G401 (cell line): ENCODE measurements at places on chromosomes 16 and 17.

GRCh38 chr16:89040391-89040790, 53.3 kb upstream of the ACSF3 start:
- no peak for DNase-seq

GRCh38 chr16:15993946-15994665, 44.7 kb downstream of the ABCC1 start:
- no peak for DNase-seq

DNA sequence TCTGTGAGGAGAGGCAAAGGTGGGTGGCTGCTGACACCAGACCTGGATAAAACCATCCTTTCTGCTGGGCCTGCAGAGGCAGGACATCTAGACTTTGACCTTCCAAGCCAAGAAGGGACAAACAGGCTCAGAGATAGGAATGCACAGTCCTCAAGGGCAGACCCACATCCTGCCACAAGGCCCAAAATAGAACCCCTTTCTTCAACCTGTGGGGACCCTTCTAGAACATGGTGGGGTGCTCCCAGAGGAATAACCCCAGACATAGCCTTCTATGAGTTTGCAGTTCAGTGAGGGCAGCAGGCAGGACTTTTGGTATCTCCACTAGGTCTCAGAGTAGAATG, 3.8 kb upstream of the CBFB start:
- no peak for DNase-seq

DNA sequence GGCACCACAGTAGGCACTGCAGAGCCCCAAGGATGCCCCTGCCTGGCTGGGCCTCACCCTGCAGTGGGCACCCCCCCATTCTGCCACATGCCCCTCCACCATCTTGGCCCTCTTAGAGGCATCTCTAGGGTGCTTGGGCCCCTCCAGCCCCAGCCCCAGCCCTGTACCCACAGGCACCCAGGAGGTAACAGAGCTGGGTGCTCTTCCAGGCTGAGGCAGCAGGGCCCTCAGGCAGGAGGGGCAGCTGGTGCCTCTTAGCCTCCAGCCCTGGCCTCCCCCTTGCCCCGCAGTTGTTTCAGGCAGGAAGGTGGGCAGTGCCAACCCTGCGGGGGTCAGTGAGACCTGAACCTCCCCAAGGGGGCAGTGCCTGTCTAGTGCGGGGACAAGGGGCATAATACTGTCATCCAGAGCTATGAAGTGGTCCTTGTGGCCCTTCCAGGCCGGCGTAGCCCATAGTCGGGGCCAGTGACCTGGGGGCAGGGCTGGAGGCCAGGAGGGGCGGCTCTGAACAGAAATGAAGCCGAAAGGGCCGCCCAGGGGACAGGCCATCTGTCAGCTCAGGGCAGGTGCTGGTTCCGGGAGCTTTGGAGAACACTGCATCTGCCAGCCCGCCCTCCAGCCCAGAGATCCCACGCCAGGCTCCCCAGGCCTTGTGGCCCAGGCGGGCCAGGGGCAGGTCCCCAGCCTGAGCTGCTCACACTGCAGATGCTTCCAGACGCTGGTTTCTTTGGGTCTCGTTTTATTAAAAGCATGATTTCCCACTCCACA, 4.9 kb upstream of the AATK start:
- peak; percentile 69 for DNase-seq

- DNase-seq, result no peak
Measured at GRCh38 chr16:15961571-15962090, 12.2 kb downstream of the ABCC1 start.

DNA sequence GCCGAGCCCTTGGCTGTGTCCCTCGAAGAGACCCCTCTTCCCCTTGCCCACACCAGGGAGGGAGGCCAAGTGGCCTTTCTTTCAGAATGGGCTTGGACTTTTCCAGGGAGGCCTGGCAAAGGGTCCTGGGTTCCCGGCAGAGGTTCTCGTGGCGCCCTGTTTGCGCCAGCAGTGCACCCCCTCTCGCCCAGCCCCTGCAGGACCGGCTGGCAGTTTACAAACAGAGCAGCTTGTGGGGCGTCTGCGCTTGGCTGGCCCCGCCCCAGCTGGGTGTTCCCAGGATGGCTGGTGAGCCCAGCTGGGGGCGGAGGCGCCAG, 137.8 kb upstream of the CIBAR2 start:
- no peak for DNase-seq

GRCh38 chr17:38728290-38728831, 1.8 kb upstream of the CISD3 start:
- peak; percentile 9 for DNase-seq

- DNase-seq, result no peak
Measured at GRCh38 chr17:21272250-21272649, 12.3 kb upstream of the MAP2K3 start.

GRCh38 chr17:48484256-48484655, 46.6 kb downstream of the HOXB1 start:
- DNase-seq, result no peak

DNA sequence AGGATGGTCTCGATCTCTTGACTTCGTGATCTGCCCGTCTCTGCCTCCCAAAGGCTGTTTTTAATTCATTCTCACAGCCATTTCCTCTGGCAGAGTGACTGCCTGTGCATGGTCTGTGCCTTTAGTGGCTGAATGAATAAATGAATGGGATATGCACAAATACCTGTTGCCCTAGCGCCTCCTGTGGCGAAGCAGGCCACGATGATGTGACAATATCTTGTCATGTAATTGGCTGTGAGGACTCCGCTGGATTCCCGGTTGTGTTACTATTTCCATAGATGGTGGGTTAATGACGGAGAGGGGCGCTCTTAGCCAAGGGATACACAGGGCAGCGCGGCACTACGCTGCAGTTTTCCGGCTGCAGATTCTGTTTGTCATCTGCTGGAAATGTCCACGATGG, 26.8 kb upstream of the ENDOV start:
- no peak for DNase-seq

DNA sequence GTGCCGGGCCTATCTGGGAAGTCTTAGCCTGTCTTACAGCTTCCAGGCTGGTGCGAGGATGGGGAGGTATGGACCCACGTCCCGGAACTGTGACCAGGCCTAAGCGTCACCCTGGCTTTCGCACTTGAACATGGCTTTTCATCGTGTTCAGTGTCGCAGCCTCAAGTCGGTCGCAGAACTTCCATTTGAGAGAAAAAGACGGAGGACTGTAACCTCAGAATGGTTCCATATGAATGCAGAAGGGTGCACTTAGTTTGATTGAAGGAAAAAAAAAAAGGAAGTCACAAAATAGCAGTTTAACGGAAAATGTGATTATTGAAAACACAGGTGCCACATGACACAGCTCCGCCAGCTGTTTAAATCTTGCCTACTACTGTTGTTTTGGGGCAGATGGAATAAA, 30.2 kb upstream of the JPT2 start:
- no peak for DNase-seq

DNA sequence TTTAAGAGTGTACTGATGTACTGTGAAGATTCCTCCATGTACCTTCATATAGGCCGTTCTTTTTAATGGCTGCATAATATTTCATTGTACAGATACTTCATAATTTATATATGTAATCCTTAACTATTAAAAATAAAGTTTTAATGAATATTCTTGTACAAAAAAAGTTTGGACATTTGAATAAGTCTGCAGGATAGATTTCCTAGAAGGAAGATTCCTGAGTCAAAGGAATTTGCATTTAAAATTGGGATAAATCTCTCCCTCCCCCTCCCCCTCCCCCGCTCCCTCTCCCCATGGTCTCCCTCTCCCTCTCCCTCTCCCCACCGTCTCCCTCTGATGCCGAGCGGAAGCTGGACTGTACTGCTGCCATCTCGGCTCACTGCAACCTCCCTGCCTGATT, 15.6 kb upstream of the SLC13A2 start:
- DNase-seq, result no peak

DNA sequence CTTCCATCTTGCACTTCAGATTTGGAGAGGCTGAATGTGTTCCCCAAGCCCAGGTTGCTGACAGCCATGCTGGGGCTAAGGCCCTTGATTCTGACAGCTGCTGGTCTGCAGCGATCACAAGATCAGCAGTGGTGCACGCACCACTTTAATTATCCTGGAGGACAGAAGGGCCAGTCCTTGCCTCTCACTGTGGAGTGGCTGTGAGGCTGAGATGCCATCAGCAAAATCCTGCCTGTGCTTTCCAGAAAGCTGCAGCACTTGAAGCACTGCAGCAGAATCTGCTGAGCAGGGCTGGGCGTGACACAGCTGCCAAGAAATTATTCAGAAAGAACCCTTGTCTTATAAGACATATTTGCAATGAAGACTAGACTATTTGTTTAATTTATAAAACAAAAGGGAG, 37.1 kb downstream of the NUP93 start:
- no peak for DNase-seq

- no peak for DNase-seq
Measured at GRCh38 chr17:10984220-10984619, 146.3 kb upstream of the PIRT start.

DNA sequence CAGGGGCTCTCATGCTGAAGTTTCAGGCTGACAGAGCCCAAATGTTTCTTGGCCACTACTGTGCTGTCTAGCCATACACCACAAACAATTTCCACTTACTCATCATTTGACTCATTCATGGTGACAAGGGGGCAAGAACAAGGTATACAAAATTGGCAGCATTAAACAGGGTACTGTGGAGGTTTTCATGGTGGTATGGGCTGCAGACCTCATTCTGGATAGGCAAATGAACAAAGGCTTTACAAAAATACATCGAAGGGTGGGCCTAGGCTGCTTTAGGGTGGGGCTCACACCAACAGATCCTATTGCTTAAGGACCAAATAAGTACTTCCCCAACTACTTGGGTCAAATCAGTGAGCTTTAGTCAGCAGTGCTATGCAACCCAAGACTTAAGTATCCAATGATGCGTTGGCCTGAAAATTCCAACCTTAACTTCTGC, 53.0 kb downstream of the N4BP1 start:
- no peak for DNase-seq

- DNase-seq, result no peak
Measured at GRCh38 chr17:4597975-4598374, 13.6 kb downstream of the SMTNL2 start.

DNA sequence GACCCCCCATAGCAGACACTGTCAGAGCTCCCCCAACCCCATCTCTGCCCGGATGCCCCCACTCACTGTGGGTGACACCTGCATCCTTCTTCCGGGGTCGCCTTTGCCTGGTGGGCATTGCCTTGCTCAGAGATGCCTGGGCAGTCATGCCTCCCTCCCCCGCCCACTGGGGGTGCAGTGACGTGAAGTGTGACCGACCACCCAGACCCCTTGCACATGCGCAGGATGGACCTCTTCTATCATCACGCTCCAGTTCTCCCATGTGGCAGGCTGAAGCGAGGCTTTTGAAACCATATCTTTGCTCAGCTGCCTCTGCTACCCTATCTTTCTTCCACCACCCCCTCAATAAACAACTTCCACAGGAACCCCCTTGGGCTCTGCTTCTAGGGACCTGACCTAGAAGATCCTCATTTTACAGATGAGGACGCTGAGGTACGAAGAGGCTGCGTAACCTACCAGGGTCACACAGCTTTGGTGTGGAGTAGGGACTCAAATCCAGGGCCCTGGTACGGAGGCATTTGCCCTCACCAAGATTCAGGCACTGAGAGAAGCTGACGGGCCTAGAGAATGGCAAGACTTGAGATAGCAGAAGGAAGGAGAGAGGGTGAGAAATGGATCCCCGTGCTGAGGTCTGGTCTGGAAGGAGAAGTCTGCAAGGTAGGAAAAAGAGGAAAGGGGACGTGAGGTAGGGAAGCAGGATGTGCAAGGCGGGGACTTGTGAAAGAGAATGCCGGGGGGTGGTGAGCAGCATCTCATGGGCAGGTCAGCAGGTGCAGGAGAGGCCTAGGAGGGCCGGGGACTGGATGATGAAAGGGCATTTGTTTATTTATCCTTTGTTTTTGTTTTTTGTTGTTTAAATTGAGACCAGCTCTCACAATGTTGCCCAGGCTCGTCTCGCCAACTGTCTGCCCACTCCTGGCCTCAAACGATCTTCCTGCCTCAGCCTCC, 14.4 kb downstream of the NLRC5 start:
- no peak for DNase-seq

GRCh38 chr16:85286066-85286831, 174.0 kb upstream of the CIBAR2 start:
- DNase-seq, result no peak

DNA sequence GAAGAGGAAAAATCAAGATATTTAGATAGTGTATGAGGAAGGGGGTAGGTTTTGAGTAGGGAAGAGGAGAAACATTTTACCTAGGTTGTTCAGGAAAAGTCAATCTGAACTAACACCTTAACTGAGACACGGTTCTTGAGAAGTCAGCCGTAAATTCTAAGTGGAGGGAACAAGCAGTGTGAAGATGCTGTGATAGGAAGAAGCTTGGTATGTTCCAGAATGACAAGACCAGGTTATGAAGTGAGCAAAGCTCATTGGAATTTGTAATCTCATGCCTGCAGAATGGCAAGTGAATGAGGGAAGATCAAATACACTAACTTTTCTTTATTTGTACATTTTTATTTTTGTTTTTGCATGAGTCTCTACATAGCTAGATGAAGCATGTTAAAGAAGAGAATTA, 307.6 kb downstream of the ZFHX3 start:
- DNase-seq, result no peak

GRCh38 chr16:53055541-53056391, 975 bp downstream of the CHD9 start:
- DNase-seq, result peak; percentile 47

DNA sequence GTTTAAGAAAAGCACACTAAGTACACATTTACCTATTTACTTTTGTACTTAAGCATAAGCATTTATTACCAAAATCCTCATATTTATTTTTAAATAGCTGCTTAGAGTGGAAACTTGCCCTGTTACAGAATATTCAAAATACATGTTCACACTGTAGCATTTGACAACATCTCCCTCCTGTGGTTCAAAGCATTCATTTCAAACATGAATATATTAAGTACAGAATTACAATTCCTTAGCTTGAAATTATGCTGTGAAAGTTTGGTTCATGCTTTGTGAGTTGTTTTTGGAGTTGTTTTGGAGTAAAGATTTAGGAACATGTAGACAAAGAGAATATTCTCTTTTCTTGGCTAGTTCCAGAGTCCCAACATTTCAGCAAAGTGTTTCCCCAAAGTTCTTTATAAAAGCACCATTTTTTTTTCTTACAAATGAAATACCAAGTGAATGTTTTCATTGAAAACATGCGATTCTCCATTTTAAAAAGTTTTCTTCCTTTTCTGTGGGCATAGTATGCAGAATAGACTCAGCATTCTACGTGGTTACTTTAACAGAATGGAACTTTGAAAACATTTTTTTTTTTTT, 33.2 kb downstream of the TUBD1 start:
- DNase-seq, result no peak

- no peak for DNase-seq
Measured at GRCh38 chr17:7972131-7972785, 30.2 kb upstream of the GUCY2D start.
